ENCODE measurements at places on chromosomes 1 and 21.
A peak's percentile ranks its signal among the peaks of the same experiment; 100 is the strongest.

DNA sequence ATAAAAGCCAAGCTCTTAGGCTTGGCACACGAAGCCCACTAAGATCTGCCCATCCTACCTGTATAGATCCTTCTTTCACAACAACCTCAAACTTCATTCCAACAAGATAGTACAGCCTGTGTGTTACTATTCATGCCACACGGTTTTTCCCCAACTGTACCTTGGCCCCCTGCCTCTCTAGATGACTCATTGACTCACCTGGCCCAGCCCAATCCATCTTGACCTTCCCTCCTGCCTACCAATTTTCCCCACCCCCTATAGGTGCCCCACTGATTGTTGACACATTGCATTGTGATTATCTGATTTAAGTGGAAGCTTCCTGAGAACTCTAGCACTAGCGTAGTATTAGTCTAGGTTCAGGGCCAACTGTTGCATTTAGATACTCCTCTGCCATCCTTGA lies 2.0 kb upstream of the CD101 start:
- no peak for DNase-seq

DNA sequence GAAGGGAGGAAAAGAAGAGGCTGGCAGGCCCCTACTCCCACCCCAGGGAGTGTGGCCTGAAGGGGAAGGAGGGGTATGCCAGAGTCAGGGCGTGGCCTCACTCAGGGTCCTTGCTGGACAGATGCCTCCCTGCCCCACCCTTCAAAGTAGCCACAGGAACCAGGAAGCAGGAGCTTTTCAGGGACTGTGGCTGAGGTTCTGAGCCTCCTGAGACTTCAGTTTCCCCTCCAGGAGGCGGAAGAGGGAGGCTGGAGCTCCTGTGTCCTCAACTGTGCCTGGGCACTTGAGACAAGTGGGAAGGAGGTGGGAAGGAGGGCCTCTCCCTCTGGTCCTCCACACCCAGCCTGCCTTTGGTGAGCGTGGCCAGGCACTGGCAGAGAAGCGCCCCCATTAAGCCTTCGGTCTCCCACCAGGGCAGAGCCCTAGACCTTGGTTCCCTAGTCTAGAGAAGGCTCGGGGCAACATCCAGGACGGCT lies 5.3 kb downstream of the CELSR2 start:
- no peak for DNase-seq

DNA sequence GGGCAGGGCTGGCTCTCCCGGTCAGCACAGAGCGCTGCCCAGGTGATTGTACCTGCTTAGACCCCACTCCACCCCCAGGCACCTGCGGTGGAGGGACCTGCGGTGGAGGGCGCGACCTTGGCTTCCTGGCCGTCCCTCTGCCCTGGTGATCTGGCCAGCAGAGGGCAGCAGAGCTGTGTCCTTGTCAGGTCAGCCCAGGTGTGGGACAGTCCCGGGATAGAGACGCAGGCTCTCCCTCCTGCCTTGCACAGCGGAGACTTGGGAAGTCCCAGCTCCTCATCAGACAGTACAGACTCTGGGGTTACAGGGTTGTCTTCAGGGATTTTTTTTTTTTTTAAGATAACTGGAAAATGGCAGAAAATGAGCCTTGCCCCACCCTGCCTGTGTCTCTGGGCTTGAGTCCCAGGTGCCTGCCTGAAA lies 10.0 kb downstream of the SLX9 start:
- no peak for DNase-seq

GRCh38 chr21:29487154-29487553 lies 188.4 kb downstream of the BACH1 start:
- peak; percentile 64 for DNase-seq

DNA sequence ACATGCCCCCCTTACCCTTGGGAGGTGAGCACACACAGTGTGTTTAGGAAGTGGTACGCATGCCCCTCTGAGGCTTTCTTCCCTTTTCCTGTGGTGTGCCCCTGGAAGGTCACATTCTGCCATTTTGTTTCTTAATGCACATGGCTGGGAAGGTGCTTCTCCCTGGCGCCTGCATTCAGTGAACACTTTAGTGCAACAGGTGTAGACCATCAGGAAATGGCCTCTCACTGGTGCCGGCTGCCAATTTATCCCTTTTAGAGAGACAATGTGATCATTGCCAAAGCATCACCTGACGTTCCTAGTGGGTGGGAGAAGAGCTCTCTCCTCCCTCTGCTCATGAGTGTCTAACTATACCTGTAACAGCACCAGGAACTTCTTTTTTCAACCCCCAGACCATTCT lies 51.8 kb upstream of the PDE9A start:
- DNase-seq = no peak

DNA sequence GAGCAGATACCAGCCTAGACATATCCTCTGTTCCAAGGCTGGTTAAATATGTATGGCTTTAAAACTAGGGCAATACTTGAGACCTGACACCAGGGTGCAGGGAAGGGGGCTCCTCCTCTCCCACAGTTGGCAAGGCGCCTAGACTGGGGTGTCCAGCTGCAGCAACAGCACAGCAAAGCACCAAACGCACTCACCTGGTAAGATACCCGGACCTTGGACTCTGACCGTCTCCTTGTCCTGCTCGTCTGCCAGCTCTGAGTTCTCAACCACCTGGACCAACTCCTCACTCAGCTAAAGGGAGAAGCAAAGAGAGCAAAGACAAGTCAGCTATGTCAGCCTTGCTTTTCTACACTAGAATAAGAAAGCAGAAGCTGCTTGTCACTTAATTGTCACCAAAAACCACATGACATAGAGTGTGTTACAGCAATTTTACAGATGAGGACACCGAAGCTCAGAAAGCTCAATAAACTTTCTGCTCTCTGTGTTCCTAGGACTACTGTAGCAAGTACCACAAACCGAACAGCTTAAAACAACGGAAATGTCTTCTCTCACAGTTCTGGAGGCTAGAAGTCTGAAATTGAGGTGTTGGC lies 4.4 kb downstream of the PACC1 start:
- no peak for DNase-seq

- DNase-seq = no peak
Observed at GRCh38 chr1:29504196-29504595, 267.9 kb downstream of the PTPRU start.

- no peak for DNase-seq
Observed at GRCh38 chr1:156848461-156849150, 10.3 kb downstream of the INSRR start.

DNA sequence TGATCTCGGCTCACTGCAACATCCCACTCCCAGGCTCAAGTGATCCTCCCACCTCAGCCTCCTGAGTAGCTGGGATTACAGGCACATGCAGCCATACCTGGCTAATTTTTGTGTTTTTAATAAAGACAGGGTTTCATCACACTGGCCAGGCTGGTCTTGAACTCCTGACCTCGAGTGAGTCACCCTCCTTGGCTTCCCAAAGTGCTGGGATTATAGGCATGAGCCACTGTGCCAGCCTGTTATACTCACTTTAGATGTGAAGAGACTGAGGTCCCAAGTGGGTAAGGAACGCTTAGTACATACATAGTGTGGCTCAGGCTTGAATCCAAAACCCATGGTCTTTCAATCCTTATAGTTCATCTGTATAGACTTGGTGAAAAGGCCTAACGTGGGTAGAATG lies 63.7 kb upstream of the EPS8L3 start:
- DNase-seq = no peak

GRCh38 chr1:242128951-242129502 lies 130.1 kb upstream of the MAP1LC3C start:
- peak; percentile 91 for DNase-seq

DNA sequence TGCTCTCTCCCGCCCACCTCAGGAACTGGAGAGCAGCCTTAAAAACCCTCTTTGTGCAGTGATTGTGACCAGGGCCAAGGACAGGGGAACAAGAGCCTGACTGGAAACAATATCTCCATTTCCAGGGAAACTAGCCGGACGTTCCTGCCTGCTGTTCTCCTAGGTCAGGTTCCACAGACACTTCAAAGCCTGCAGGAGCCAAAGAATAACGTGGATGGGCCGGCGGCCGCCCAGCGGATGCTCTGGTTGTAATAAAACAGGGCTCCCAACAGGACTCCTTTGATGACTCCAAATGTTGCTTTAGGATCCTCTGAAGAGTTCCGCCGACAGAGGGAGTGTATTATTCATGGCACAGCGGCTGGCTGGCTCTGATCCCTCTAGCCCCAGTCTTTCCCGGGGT lies 162.2 kb downstream of the PLXNA2 start:
- DNase-seq = peak; percentile 44

DNA sequence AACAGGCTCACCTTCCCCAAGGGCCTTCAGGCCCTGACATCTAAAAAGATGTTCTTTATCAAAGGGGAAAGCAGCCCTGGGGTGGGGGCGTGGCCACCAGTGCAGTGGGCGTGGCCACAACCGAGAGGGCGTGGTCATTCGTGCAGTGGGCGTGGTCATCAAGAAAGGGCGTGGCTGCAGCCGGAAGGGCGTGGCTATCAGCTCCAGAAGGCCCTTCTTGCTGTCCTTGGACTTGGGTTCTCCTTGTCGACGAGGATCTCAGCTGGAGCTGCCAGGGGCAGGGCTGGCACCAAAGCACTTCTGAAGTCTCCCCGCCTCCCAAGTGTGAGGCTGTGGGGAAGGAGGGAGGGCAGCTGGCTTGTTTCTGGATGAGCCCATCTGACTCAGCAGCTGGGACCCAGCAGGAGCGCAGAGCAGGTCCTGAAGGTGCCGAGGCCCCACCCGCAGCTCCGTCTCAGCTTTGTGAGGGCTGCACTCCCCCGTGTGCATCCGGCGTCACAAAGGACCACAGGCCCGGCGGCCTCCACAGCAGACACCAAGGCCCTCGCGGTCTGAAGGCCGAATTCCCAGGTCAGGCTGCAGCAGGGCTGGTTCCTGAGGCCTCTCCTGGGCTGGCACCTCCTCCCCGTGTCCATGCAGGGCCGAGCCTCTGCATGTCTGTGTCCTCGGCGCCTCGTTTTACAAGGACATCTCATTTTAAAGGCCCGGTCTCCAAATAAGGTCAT lies 12.8 kb downstream of the PDE9A start:
- no peak for DNase-seq

GRCh38 chr1:74766579-74766978 lies 33.6 kb downstream of the TYW3 start:
- DNase-seq = no peak

GRCh38 chr1:22359427-22359826 lies 92.2 kb upstream of the ZBTB40 start:
- DNase-seq = no peak

GRCh38 chr1:177346790-177347359 lies 176.1 kb downstream of the BRINP2 start:
- DNase-seq = no peak

DNA sequence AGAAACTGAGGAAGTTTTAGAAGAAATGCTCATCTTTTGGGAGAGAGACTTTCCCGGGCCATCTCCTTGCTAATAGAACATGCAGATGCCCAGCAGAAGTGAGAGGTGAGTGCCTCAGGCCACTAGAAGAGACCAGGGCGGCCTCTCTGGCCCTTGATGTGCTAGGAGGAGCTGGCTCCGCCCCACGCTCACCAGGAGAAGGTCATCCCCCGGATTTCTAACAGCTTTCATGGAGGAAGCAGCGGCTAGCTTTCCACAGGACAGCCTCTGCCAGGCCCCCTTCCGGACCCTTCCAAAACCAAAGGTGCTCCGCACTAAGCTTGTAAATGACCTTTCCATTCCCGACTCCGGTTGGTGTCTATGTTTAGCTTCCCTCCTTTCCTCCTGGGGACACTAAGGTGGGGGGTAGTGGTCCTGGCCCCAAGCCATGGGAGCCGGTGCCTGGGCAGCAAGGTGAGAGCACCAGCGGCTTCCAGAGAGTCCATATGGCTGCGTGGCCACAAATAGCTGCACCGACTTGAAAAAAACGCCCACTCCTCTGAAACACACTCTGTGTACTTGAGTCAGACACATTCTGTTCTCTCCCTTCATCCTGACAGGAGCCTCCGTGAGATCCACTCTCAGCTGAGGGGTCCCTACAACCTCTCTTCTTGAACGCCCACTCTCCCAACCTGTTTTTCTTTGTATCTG lies 249.9 kb downstream of the TNR start:
- DNase-seq = no peak

DNA sequence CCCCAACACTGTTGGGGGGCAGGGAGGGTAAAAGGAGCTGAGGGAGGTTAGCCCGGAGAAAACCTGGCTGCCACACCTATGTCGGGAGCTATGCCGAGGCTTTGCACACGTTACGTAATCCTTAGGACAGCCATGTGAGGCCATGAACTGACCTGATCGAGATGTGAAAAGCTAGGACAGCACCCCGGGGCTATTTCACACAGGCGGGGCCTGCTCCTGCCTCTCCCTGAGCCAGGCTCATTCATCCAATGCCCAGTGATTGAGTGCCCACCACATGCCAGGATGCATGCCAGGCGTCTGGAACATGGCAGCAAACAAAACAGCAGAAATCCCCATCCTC lies 30.2 kb downstream of the LDLRAP1 start:
- no peak for DNase-seq

- DNase-seq = no peak
Observed at GRCh38 chr1:223716302-223716862, 4.0 kb downstream of the CAPN2 start.

DNA sequence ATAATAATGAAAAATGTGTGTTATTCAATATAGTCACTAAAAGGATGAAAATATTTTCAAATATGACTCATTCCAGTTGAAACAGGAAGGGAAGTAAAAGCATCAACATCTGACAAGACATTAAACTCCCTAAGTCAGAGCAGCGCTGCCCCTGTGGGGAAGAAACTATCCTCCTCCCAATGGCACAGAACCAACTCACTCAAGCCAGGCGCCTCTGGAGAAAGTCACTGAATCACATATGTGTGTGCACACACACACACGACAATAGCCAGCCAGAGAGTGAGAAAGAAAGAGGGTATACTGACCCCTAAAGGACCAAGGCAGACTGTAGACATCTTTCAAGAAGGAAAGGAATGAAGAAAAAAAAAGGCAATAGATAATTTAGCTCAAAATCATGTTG lies 126.9 kb downstream of the SETD4 start:
- peak; percentile 87 for DNase-seq

Data from foreskin melanocyte (primary cell).